Renal cortical epithelial cell (primary cell): ENCODE measurements at places on chromosomes 4 and X.

DNA sequence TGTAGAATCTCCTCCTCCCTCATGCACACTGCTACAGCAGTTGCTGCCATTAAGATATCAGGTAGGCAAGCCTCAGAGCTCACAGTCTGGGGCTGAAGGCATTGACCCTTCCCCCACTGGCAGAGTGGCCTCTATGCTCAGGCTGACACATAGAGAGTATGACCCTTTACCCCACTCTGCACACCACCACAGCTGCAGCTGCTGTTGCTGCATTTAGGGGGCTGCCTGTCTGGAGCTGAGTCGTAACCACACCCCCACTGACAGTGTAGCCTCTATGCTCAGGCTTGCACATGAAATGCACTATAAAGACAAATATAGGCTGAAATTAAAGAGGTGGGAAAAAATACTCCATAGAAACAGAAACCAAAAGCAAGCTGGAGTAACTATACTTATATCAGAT, 289.3 kb upstream of the PABPC4L start:
- DNase-seq = no peak

DNA sequence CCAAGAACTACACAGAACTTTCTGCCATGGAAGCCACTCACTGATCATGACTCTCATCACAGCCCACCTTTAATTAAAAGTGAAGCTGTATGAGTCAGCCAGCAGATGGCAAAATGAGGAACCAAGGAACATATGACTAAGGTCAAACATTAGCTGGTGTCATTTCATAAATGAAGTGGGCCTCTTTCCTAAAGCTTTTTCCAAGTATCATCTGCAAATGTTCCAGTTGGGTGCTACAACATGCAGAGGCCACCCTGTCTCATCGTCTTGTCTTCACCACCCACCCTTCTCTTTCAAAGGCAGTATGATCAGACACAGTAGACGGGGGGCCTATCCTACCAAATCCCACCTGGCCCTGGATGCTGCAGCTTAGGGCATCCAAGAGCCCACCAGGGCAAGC, 9.2 kb upstream of the EOLA1 start:
- no peak for DNase-seq

DNA sequence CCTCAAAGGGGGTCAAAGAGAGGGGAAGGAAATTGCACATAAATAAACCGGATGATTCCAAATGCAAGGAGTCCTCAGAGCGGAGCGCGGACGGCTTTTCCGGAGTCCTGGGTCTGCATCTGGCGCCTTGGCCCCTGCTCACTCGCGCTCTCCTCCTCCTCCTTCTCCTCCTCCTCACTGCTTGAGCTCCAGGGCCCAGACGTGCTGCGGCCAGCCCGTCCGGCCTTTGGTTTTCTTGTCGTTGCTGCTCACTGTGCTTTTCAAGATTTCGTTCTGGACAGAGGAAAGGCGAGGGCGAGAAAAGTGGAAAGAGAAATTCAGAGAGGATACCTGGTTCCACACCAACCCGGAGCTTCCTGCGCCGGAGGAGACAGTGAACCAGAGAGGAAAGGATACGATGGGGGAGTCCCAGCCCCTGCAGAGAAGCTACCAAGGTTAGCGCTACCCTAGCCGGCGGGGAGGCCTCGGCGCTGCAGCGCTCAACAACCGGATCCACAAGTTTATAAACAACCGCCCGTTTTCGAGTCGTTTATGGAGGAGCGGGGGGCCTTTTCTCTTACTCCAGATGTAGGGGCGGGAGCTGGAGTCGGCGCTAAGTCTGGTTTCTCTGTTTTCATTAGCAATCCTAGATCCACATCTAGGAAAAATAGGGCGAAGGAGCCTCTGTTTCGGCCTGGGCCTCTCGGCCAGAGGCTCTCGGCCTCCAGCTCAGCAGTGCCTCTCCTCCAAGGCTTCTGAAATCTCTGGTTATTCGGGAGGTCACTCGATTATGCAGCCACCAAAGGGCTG, 2.7 kb downstream of the HAND2 start:
- DNase-seq = no peak

- no peak for DNase-seq
These were observed 76.9 kb upstream of the SMAD1 start for GRCh38 chr4:145404761-145405160.

DNA sequence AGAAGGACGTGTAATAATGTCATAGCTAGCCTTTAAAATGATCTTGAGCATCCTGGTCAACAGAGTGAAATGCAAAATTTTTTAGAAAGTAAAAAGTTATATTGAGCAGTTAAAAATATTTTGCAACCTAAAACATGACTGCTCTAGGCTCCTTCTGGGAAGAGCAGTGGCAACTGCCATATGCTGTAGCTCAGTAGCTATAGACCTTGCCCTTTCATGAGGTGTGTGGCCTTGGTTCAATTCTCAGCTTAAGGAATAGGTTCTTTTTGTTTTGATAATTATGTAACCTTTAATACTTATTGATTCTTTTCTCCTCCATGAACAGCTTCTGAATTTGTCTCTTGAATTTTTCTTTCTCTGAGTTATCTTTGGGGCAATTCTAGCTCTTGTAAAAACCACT, 105.0 kb downstream of the ARSJ start:
- DNase-seq = no peak

GRCh38 chr4:6393066-6393465, 79.3 kb downstream of the PPP2R2C start:
- no peak for DNase-seq

DNA sequence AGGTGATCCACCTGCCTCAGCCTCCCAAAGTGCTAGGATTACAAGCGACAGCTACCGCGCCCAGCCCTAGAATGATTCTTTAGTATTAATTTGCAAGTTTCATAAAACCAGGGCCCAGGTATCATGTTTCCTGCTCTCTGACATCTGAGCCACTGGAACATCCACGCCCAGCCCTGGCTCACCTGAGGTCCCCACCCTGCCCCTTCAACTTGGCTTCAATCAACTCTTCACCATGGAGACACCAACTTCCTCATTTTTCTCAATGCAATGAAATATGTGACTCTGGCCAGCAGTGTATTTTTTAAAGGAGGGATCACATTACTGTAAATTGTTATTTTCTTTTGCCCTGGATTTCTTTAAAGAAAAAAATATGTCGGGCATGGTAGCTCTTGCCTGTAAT, 3.9 kb downstream of the PRSS12 start:
- DNase-seq = peak; percentile 9

- DNase-seq = no peak
These were observed 3.4 kb upstream of the RRAGB start for GRCh38 chrX:55714161-55714560.

- DNase-seq = no peak
These were observed 43.9 kb downstream of the CYSLTR1 start for GRCh38 chrX:78283511-78283910.

DNA sequence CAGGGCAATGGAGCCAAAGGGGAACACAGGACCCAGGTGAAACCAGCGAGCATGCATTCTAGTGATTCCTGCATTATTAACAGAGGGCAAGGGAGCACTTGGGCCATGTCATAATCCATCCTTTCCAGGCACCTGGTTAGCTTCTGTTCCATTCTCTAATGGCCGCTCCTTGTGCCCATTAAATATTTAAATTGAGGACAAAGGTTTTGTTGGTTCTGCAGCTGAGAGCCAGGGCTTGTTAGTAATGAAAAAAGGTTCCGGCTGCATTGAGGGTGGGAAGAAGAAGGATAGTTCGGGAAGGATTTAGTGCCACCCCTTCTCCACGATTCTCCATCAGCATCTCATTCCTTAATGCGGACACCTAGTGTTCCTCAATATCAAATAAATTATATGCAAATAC, 13.6 kb downstream of the SOD3 start:
- no peak for DNase-seq

DNA sequence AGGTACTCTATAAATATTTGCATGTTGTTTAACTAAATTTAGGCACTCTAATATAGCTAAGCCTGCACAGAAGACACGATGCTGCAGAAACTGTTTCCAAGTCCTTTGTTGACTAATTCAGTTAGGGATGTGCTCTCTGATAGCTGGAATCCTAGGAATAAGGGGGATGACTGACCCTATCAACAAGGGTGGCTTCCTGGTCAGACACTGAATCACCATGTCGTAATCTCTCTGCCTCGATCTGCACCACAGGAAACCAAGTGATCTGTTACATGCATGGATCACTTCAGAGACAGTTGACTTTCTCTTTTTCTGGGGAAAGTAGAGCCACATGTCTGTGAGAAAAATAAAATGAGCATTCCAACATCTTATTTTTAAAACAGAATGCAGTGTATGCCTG, 169.1 kb downstream of the GUCY2F start:
- no peak for DNase-seq

- no peak for DNase-seq
These were observed 238.4 kb upstream of the PSAPL1 start for GRCh38 chr4:7673121-7673520.

DNA sequence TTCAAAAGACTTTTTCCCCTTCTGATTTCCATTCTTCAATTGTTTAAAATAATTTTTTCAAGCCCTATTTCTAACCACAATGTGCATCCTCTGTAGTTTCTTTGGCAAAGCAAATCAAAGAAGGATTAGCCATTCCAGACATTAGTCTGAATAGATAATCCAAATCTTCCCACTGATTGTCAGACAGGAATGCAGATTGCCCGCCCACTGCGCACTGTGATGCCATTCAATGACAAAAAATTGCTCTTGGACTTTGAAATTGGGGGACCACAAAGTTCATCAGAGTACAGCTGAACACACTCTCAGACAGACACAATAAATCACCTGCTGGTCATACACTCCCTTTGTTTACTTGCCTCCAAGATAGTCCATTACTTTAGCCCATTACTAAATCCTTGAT, 216.5 kb upstream of the DKK2 start:
- DNase-seq = no peak

DNA sequence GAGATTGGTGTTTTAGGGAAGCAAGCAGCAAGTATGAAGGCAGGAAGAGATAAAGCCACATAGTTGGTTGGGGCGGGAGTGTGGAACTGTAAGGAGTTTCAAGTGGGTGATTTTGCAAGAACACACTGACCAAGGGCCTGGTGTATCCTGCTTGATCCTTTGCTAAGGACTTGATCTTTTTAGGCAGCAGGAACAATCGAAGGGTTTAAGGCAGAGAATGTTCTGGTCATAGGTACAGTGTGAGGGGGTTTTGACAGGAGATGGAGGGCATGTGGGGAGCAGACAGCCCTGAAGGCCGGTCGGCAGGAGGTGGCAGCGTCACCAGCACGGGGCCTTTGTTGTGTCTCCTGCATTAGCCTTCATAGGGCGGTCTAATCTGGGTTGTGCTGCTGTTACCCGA, 54.7 kb downstream of the FAM193A start:
- DNase-seq = peak; percentile 14

- DNase-seq = peak; percentile 49
These were observed 219.0 kb upstream of the CPEB2 start for GRCh38 chr4:14783011-14783877.

DNA sequence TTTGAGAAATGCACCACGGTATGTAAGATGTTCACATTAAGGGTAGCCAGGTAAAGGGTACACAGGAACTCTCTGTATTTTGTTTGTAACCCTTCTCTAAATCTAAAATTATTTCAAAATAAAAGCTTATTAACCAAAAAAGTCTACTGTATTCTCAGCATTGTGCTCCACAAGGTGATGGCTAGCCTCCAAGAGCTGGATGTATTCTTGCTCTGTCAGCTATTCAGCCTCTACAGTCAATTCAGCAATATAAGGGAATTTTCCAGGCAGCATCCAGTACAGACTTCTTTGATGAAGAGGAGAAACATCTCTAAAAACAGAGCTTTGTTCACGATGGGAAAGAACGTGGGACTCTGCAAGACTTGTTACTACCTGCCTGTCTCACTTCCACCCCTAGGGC, 63.5 kb upstream of the MAOA start:
- DNase-seq = no peak

- no peak for DNase-seq
These were observed 1.0 kb upstream of the SFRP2 start for GRCh38 chr4:153789741-153790499.

GRCh38 chr4:127249066-127249766, 383.5 kb upstream of the INTU start:
- DNase-seq = no peak

- DNase-seq = no peak
These were observed 937.9 kb downstream of the CCSER1 start for GRCh38 chr4:91065117-91065516.

GRCh38 chr4:165723051-165723795, 149.8 kb upstream of the TLL1 start:
- peak; percentile 49 for DNase-seq

DNA sequence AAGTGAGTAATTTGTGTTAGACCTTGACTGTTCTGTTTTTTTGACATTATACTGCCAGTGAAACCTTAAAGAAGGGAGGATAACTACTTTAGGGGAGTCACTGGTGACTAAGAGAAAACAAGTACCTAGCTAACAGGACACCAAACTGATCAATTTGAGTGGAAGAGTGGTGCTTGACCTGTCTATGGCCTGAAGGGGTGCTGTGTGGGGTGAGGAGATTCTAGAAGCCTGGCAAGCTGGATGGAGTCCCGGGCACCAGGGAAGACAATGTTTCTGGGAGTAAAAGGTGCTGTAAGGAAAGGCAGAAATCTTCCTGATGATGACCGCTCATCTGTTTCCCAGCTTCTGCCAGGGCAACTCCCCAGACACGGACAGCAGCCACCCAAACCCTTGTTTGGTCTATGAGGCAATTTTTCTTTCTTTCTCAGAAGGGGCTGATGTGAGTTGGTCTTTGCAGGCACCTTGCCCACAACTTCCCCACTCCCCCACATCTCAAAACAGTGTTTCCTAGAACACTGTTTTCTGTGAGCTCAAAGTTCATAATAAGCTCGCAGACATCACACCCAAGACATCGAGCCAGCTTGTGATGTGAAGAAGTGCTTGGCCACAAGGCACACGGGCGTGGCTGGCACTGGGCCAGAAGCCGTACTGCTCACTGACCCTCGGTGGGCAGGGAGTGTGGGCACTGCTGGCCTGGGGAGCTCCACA, 4.6 kb downstream of the TXK start:
- peak; percentile 76 for DNase-seq

GRCh38 chr4:64960516-64960915, 551.3 kb upstream of the TECRL start:
- DNase-seq = no peak

DNA sequence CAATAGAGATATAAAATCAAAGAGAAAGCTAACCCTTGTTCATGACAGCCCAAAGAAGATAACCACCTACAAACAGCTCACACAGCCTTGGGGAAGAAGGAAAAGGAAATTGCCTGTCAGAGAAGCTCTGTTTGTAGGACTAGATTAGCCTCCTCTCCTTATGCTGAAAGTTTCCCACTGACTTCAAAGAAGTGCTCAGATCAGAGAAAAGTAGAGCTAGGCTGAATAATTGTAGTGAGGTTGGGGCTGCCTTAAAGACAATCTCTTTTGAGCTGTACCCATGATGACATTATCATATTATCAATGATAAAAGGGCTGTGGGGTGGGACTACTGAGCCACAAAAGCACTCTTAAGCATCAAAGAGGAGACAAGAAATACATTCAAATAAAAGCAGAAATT, 223.0 kb upstream of the GALNT7 start:
- DNase-seq = no peak

DNA sequence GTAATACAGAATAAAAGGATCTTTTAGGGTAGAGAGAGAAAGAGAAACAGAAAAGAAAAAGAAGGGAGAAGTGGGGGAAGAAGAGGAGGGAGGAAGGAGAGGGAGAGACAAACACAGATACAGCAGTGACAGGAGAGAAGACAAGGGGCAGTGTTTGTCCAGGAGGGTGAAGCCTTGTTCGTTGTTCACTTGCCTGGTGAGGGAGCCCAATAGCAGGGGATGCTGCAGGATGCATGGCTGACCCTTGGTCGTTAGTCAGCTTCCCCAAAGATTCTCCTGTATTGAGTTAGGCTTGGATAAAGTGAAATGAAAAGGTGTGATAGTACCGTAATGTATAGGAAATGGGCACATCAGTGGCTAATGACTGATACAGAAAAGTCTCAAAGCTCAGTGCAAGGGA, 403.7 kb downstream of the IL15 start:
- no peak for DNase-seq

GRCh38 chr4:102789317-102789717, 28.5 kb upstream of the MANBA start:
- no peak for DNase-seq
